ENCODE measurements at places on chromosomes 5 and 9.

DNA sequence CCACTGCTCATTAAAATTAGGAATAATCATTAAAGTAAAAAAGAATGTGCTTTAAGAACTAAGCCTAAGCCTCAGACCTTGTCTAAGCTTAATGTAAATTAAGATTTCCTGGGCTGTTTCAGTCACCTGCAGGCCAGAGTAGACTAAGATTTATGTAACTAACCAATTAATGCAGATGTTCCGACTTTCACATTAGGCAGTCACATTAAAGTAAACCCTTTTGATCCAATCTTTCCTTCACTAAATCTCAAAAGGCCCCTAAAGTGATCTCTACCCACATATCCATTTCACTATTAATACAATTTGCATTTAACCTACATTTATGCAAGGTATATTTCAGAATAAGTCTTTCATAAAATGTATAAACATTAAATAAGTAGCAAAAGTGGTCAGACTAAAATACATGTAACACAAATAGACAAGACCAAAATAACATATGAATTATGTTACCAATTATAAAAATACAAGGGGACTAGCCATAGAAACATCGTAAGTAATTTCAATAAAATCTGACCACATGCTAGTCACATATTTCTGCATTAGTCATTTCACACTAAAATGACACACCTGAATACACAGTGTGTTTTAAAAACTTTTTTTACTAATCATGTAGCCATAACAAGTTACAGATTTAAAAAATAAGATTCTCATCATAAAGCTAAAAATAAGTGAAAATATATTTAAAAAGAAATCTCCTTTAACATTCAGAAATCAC lies 7.7 kb downstream of the NR3C1 start:
- DNase-seq: no peak

DNA sequence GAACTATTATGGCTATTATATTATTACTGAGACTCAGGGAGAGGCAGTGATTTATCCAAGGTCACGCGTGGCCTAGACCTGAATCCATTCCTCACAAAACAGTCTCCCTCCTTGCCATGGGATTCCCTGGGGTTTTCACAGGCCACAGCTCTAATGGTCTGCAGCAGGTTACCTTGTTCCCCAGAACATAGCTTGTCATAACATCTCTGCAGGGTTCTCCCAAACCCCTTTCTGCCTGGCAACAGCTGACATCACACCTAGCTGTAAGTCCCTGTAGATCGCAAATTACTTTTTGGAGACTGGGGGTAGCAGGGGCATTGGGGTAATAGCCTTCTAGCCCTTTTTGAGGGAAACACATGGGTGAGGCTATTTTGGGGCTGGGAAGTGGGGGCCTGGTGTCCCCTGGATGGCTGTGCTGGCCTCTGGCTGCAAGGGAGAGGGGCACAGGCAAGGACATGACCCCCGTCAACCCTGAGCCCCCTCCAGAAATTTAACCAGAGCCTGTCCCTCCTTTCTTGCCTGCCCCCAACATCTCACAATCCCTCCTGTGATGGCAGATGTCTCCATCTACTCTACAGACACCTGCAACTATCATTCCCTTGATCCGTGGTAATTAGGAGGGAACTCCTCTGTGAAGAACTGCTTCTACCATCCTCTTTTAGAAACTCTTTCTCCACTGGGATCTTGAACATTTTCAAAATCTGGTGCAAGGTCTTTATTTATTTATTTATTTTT lies 1.3 kb downstream of the CD74 start:
- DNase-seq: no peak

DNA sequence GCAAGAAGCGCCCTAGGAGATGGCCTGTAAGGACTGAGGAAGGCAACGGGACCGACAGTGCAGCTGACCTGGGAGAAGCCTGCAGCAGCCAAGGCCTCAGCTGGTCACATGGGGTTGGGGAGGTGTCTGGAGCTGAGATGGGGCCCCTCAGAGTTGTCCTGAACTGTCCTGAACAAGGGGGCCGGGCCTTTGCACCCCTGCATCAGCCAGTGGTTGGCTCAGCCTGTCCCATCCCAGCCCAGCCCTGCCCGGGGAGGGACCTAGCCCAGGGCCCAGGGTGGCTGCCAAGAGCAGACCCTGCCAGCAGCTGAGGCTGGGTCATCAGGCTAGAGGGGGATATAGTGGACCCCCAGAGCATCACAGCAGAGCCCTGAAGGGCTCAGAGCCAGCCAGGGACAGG lies 122.8 kb upstream of the PPP1R26 start:
- DNase-seq: no peak

DNA sequence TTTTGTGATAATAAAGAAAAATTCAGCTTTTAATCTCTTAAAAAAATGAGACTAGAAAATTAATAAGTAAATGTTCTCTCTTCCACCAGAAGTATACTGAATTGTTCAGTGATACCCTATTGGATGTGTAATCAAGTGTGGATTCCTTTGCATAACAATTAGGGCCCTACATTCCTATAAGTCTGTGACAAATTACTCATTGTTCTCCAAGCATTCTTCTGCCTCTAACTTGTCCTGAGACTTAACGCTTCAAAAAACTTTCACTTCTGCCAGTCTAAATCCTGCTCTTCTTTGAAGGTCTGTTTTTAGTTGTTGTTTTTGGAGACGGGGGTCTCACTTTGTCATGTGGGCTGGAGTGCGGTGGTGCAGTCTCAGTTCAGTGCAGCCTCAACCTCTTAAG lies 9.2 kb upstream of the DDX46 start:
- DNase-seq: no peak

DNA sequence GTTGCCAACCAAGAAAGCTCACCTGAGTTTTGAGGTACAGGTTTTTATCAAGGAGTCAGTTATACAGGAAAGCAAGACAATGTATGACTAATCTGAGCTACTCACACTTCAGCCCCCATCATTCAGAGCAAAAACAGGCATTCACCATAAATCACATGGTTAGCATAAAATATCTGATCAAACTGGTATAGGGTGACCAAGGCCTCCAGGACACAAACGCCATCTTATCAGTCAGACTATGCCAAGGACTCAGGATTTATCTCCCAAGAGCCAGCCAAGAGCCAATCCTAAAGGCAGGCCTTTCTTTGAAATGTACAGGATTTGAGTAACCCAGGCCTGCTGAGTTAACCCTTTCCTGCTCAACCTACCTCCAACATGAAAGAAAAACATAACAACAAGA lies 313.0 kb upstream of the NREP start:
- no peak for DNase-seq

DNA sequence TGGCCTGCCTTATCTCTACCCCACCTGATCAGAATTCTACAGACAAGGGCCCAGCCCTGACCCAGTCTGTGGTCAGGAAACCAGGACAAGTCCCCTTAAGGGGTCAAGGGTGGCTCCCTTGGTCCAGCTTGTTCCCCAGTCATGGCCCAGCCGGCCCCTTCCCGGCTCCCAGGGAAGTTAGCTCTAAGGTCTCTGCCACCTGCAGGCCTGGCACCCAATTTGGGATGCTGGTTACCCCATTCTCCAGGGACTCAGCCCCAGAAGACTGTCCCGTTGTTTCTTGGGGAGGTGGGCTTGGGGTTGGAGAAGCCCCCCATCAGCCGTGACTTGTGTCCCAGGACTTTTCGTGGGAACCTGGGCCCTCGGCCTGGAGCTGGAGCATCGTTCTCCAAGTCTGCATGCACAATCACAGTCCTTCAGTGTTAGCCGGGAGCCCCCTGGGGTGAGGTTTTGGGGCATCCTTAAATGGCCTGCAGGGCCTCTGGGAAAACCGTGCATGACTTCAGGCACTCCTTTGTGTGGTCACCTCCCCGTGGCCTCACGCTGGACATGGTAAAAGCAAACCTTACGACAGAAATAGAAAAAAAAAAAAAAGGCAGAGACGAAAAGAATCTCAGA lies 150.8 kb upstream of the PHYKPL start:
- DNase-seq: no peak

- no peak for DNase-seq
Observed at GRCh38 chr5:15639288-15639687, 139.3 kb downstream of the FBXL7 start.

GRCh38 chr5:67183859-67184258 lies 12.7 kb downstream of the CD180 start:
- no peak for DNase-seq

DNA sequence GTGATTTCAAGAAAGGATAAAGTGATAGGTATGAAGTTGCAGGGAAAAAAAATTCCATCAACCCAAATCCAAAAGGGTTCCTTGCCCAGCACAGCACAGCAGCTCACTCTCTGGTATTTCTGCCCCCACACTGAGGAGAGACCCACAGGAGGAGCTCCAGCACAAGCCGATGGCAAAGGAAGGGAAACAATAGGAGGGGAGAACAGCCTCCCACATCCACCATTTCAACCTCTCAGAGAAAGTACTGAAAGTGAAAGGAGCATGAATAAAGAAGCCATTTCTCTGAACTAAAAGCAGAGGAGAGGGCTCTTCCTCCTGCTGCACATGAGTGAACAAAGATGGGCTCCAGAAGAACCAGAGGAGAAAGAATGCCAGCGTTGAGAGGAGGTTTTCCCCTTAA lies 54.9 kb upstream of the ZSWIM6 start:
- peak; percentile 29 for DNase-seq

DNA sequence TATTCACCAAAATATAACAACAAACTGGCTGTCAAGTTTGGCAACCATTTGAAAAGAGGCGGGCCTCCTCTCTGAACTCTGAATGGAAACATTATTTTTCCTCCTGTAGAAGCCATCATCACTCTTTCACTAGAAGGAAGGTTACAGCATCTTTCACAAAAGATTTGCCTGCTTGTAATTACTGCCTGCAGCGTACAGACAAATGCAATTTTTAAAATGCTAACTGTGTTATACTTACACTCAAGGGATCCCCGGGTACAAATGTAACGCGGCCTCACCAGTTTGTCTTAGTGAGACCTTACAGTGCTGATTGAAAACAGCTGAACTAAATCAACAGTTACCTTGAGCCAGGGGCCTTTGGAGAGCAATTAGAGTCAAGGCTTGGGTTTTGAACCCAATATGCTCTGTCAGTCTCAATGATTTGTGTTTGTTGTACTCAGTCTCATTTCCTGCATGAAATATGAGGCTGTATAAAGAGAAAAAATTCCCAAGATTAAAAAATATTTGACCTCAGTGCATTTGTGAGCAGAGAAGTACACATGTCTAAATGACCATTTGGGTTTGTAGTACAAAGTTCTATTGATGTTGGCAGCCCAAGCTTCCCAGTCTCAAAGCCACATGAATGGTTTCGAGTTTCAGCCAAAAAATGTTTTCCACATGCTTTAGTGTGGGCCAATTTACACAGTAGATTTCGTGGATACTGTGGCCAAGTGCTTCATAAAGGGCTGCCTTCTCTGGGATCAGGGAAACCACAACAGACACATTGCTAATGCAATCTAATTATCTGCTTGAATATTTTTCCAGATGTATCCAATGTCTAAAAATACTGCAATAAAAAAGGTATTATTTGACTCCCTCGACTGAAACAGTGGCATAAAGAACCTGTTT lies 500.0 kb downstream of the SPATA31D1 start:
- peak; percentile 64 for DNase-seq

DNA sequence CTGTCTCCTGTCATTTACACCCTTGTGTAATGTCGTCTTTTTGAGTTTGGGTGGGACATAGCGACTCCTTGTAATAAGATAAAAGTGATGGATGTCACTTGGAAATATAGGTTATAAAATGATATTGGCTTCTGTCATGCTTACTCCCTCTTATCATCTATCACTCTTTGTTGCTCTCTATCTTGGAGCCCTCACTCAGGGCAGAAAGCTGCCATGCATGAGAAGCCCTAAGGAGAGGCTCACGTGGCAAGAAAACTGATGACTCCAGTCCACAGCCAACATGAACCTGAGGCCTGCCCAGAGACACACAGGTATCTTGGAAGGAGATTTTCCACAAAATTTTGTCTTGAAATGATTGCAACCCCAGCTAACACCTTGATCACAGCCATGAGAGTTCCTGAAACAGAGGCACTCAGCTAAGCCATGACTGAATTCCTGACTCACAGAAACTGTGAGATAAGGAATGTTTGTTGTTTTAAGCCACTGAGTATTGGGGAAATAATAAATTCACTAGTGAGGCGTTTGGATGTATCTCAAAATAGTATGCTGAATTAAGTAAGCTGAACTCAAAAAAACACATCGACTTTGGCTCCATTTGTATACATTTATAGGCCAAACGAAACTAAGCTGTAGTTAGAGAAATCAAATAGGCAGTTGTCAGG lies 216.7 kb downstream of the CDH18 start:
- DNase-seq: no peak

- no peak for DNase-seq
Observed at GRCh38 chr9:136741883-136742571, 713 bp downstream of the LCN10 start.

DNA sequence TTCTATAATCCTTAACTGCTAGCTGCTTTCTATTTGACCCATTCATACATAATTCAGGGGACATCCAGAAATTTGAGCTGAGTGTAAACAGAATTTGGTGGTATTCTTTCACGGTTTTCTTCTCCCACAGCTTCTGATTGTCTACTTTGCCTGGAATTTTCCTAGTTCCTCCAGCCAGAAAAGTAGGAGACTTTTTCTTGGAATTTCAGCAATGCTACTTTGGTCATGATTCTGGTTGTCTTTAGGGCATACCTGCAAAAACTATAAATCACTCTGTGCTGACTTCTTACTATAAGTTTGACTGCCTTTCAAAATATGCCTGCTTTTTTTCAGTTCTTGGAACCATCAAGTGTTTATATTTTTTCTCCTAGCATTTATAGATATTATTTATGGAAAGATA lies 260.2 kb downstream of the TMEM38B start:
- DNase-seq: no peak

- no peak for DNase-seq
Observed at GRCh38 chr9:70477907-70478480, 63.5 kb upstream of the KLF9 start.

DNA sequence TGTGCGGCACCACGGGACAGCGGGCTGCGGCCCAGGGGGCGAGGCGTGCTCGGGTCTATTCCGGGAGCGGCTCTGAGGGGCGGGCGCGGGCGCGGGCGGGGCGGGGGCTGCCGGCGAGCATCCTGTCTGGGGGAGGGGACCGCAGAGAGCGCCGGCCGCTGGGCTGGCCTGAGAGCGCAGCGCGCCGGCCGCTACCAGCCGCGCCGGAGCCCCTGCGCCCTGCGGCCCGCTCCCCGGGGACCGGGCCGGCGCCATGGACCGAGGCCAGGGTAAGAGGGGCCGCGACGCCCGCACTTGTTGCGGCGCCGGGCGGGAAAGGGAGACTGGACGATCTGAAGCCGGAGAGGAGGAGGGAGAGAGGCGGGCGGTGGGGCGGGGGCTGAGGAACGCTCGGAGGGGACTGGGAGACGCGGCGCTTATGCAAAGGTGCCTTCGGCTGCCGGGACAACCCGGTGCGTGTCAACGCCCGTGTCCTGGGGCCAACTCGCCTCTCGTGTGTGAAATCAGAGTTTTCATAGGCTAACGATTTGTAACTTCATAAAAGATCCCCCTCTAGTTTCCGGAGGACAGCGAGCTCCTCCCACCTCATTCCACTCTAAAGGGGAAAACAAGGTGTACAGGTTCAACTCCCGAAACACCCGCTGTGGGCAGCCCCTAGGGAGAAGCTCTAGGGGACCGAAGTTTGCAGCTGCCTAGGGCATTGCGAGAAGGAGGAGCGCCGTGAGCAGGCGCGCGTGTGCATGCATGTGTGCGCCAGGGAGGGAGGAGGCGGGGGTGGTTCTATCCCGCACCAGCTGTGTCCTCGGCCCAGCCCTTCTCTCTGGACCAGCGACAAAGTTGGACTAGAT lies at the start of gene AFAP1L1:
Gene AFAP1L1 (plus strand): TSS at position 144 of the 848 bp plus-strand sequence. CDS start 110 bp downstream, at position 254.
- DNase-seq: peak; percentile 83

Data from GM03348 (cell line).